ENCODE measurements at places on chromosomes 2 and 18.

DNA sequence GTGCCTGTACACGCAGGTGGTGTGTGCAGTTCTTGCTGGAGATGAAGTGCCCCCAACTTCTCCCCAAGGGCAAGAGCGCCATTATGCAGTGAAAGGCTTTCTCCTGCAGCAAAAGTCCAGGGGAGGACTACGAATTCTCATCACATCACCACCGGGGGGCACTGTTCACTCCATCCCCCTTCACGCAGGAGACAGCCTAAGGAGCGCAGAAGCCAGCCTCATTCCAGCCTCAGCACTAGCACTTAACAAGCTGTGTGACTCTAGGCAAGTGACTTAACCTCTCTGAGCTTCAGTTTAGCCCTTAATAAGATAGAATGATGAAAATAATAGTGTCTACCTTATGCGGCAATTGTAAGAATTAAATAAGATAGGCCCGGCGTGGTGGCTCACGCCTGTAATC lies 32.3 kb downstream of the DNMT3A start:
- peak; percentile 30 for DNase-seq

- DNase-seq: no peak
These were observed 98.1 kb upstream of the BCL2L11 start for GRCh38 chr2:111022633-111023032.

DNA sequence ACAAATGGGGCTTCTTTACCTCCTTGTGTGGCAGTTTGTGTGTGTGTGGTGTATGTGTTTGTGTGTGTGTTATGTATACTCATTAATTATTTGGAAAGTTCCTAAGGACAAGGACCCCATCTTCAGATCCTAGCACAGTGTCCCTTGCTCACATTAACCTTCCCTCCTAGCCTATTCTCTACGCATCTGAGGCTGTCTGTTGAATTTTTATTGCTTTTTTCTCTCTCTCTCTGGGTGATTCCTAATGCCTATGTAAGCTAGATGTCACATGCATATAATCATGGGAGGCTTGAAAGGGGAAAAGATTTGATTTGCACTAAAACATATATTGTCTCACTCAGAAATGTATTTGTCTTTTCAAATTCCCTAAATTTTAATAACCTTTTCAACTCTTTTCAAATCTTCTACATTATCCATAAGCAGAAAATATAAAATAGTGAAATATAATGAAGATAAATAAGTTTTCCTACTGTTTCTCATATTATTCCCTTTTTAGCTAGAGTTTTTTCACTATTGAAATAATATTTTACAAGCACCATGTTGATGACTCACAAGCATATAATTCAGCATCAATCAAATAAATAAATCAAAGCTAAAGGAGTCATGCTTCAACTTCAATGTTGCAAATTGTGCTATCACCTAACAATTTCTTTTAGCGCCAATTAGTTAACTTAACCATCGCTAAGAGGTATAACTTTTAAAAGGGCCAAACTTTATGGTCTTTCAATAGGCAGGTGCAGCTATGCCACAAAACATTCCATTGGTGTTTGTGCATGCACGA lies 199.0 kb upstream of the ERBB4 start:
- DNase-seq: no peak

DNA sequence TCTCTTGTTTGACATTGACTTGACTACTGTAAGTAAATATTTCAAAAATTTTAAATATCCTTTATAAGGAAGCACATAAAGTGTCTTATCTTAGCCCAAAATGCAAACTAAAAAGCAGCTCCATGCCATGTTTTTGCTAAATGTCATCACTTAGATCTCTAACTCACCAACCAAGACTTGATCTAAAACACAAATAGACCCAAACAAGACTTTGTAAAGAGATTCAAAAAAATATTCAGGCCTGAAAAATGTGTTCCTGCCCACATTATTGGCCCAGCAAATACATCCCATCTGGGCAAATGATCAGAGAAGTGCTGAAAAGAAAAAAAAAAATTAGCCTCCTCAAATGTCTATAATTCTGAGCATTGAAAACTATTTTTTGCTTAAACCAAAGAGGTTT lies 187.6 kb downstream of the MREG start:
- DNase-seq: no peak

- DNase-seq: no peak
These were observed 950 bp downstream of the KLHL30 start for GRCh38 chr2:238139196-238140039.

- no peak for DNase-seq
These were observed 21.7 kb downstream of the HDAC4 start for GRCh38 chr2:239378918-239379640.
